ENCODE measurements at places on chromosomes 3 and 15. TPM values are rescaled to one million over a fixed set of nuclear protein-coding genes. Genes with fewer than 3 reads are reported as not detected.

DNA sequence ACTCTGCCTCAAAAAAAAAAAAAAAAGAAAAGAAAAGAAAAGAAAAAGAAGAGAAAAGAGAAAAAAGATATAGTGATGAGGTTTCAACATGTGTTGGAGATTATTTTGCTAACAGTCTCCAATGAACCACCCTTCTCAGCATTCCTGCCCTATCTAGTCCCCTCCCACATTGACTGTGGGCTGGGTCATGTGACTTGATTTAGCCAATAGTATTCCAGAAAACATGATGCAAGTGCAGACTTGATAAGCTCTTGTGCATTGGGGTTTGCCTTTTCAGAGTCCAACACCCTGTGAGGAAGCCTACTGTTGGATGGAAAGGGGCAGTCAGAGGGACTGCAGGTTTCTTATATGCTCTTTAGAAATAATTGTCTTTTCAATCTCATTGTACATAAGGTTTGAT, 37.8 kb upstream of the MED12L start:
- no peak for DNase-seq

GRCh38 chr15:83747050-83747717, 93.3 kb downstream of the ADAMTSL3 start:
- DNase-seq, result no peak

- peak; percentile 34 for DNase-seq
These were observed 238.6 kb upstream of the CHRM5 start for GRCh38 chr15:33729653-33730052.

GRCh38 chr3:179884136-179884535, 152.6 kb downstream of the PEX5L start:
- DNase-seq, result no peak

The CCDC54 gene
- not detected for total RNA-seq

DNA sequence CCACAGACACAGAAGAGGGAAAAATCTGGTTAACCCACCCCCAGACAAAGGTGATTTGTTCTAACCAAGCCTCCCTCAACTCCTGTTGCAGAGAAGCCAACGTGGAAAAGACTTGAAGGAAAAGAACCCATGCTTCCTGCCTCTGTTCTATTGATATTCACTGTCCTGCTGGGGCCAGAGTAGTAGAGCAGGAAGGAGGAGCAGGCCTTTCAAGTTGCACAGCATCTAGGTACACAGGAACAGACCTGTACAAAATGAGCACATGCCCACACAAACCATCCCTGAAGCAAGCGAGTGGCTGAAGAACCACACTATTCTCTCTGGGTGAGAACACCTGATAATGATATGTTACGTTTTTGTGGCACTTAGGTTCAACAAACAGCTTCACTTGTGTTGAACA, 29.9 kb downstream of the RASGRP1 start:
- DNase-seq, result no peak

GRCh38 chr3:195450731-195451229, 8.0 kb upstream of the ACAP2 start:
- DNase-seq, result no peak

The ITGA11 gene
- 0.18 TPM for total RNA-seq

- peak; percentile 46 for DNase-seq
These were observed at the start of gene RAB6B for GRCh38 chr3:133895208-133896001. Gene RAB6B (minus strand): TSS chr3:133895882. CDS start chr3:133895466, 416 bp downstream.

DNA sequence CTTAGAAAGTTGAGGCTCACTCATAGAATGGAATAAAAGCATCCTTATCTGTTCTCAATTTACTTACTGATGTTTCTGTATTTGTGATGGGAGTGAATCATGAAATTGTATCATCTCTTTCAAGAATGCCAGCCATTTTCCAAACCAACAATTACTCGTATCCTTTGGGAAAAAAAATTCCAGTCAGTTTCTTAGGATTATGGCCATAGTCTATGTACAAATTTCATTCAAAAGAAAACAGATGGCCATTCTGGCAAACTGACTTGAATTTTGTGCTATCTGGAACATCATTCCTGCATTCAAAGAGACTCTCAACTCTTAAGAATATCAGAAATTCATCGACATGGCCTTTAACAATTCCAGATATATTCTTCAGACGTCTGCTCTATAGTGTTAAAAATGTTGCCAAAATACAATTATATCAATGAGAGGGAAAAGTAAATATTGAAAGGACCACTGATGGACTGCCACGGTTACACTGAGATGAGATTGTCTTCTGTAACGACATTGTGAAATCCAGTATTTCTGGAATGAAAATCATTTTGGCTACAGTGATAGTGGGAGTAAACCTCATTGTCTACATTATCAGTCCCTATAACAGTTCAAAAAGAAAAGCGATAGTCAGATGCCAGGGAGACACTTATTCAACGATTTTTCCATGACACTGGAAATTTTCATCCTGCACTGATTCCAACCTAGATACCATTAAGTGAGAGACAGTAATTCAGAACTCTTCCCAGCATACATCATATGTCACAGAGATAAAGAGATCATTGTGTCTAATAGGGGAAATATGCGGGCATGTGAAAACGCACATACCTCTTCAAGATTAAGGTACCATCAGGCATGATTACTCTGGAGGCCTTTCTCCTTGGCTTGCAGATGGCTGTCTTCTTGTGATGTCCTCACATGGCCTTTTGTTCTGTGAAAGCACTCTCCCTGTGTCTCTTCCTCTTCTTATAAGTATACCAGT, 953.8 kb upstream of the ALCAM start:
- no peak for DNase-seq

DNA sequence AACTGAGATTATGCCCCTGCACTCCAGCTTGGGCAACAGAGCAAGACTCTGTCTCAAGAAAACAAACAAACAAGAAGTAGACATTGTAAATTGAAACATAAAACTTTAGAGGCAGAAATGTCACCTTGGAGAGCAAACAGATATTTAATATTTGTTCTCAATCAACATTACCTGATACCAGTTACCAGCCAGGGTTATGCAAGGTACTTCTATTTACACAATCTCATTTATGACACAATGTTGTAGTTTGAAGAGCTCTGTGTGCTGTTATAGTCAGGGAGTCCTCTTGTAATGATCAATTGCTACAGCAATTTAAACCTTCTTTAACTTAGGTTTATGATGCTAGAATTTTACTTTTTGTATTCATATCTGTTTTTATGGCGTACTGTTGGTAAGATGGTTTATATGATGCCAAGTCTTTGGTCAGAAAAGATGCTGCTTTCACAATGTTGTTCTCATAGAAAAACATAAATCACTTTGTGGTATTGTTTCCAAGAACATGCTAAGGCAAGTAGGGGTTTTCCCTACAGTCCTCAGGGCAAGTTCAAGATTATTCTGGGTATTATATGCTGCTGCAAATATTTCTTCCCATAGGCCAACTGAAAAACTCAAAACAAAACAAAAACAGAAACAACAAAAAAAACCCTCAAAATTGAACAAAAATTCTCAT, 173.5 kb downstream of the TNIK start:
- peak; percentile 58 for DNase-seq

The SERPINI1 gene
- 0.28 TPM for total RNA-seq

DNA sequence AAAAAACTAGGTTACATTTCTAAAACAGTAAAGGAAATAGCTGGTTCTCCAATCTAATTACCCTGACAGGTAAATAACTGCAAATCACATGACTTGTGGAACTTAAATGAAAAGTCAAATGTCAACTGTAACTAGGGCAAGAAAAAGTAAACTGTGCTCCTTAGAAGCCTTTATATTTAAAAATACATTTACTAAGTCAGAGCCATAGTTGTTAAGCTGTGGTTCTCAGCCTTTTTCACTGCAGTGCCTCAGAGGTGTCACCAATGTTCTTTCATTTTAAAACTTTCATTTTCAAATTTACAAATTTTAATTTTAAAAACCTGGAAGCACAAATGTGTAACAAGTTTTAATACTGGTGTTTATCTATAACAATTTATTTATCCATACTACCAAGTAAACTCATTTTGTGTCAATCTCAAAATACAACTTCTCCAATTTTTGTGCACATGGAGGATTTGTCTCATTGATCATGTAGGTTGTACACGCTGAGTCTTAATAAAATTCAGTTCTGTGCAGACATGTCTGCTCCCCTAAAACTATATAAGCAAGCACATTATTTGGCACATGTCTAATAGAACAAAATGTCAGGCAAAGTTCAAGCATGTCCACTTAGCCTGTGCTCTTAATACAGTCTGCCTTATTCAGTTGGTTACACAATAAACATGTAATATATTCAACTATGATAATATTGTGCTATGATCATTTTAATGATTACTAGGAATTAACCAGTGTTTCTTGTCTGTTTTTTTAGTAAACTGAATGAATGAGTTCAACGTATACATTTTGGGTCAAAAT, 70.4 kb downstream of the DLG1 start:
- DNase-seq, result no peak

DNA sequence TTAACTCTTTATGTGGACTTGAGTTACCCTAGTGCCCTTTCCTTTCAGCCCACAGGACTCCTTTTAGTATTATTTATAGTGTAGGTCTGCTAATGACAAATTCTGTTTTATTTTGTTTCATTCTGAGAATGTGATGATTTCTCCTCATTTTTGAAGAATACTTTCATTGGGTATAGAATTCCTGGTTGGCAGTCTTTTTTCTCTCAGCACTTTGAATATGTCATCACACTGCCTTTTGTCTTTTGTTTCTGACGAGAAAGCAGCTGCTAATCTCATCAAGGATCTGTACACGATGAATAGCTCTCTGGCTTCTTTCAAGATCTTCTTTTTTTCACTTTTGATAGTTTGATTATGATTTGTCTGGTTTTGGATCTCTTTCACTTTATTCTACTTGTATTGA, 37.8 kb downstream of the TICRR start:
- DNase-seq, result no peak

DNA sequence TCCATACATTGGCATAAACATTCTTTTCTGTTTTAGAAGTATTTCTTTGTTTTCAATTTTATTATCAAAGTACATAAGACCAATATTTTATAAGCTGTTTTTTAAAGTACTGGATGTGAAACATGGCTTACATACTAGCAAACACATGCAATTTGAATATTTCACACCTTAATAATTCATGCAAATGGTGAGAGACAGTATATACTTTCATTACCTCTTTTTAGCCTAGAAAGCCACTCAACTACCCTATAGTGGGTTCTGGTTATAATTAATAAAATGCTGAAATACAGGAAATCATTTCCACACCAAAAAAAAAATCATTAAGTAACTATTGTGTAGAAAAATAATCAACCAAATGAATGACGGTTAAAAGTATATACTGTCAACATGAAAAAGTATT, 38.5 kb upstream of the MELTF start:
- DNase-seq, result no peak

DNA sequence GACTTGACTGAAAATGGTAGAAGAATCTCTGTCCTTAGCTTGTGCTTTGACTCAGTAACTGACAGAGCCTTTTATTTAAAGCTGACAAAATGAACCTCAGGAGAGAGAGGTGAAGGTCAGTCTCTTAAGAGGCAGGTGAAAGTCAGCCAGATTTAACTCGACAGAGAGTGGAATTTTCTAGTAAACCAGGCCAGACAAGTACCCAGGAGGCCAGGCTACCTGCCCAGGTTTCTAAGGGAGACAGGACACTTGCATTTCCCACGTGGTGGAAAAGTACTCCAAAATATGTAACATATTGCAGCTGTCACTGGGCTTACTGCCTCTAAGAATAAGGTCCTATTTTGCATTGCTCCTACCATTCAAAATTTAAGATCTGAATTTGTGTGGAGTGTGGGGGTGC, 167.9 kb downstream of the FMN1 start:
- no peak for DNase-seq

DNA sequence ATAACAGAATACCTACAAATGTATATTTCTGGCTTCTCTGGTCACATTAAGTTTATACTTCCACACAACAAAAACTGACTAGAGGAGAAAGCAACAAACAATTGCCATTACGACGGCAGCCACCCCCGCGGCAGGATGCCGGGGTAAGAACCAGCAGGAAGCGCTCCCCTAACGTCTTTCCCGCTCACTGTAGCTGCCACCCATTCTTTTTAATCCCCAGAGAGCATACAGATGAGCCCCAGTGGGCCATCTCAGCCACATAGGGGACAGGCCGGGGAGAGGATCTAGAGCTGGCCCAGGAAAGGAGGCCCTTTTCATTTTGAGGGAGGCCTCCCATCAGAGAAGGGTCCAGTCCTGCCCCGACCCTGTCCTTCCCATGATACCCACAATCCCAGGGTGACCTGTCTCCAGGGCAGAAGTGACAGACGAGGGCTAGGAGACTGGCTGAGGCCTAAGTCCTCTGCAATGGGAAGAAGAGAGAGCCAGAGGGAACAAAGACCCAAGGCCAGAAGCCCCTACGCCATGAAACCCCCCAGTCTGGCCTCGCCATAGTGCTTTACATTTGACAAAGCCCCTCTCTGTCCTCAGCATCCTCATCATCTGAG, 3.6 kb upstream of the CALML4 start:
- no peak for DNase-seq

- DNase-seq, result peak; percentile 33
These were observed 53.8 kb downstream of the RBMS3 start for GRCh38 chr3:29334706-29335105.

The CASR gene
- not detected for total RNA-seq

The CKMT1A gene
- total RNA-seq, result not detected

GRCh38 chr3:169041677-169042171, 621.8 kb downstream of the MECOM start:
- peak; percentile 87 for DNase-seq

DNA sequence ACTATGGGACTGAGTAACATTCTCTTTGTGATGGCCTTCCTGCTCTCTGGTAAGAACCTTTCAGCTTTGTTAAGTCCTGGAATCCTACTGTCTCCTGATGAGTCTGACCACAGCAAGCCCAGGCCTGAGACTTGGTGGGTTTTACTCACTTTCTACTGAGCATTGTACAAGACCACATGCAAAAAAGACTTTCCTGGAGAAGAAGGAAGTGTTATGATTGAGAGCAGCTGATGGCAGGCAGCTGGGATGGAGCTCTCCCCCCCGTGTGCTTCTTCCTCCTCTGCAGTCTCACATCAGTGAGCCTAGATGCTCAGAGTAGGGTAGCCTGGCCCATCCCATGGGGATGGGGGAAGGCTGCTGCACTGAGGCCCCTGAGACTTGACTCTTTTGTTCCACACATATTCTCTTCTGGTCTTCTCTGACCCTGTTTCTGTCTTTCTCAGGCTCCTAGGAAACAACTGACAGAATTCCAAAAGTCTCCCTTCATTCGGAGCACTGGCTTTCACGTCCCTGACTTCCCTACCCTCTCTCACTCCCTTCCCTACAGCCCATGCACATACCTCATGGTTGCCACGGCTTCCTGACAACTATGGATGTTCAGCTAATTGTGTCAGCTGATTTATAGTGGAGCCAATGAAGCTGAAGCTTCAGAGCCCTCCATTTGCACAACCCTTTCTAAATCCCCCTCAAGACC, 36.6 kb downstream of the CD86 start:
- no peak for DNase-seq

- no peak for DNase-seq
These were observed 3.6 kb downstream of the DISP2 start for GRCh38 chr15:40361640-40362039.

Data from endothelial cell of umbilical vein (primary cell).